ENCODE measurements at places on chromosomes 11 and 22.

GRCh38 chr22:37300551-37301017 is 18.3 kb downstream of the CYTH4 start:
- DNase-seq = no peak

GRCh38 chr11:12069066-12069676 is 41.2 kb upstream of the MICAL2 start:
- DNase-seq = no peak

DNA sequence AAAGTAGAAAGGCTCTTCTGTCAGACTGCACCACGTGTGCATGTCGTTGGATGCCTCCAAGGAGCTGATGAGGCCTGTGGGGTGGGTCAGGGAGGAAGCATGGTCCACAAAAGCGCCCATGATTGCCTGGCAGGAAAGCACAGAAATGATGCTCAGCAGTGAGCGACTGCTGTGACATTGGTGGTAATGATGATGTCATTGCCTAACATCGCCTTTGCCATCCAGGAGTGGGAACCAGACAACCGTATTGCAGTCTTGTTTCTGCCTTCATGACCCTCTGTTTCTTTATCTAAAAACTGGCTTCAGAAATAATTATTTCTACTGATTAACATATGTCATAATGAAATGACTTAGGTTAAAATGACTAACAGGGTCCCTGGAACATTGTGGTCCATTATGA is 477.8 kb upstream of the B3GAT1 start:
- DNase-seq = no peak

DNA sequence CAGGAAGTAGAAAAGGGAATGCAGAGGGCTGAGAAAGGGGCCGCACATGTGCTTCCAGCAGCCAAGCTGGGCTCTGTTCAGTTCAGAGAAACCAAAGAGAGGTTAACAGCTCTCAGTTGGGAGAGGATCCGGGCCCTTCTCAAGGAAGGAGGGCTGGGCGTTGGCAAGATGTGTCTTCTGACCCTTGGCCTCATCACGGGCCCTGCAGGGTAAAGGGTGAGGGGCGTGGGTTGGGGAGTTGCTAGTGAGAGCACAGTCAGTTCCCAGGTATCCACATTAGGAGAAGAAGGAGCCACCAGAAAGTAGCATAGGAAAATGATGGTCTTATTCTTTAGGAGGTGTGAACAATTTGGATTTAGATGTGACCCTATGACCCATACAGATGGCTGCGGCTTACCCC is 73.0 kb downstream of the OSBP2 start:
- DNase-seq = no peak

- peak; percentile 90 for DNase-seq
These were observed 444 bp downstream of the CAVIN3 start for GRCh38 chr11:6319704-6320410.

GRCh38 chr11:44950625-44951476 is at the start of gene TP53I11:
TP53I11 (minus strand) TSS chr11:44950883; CDS start chr11:44938335, 12,548 bp downstream.
- DNase-seq = peak; percentile 56

DNA sequence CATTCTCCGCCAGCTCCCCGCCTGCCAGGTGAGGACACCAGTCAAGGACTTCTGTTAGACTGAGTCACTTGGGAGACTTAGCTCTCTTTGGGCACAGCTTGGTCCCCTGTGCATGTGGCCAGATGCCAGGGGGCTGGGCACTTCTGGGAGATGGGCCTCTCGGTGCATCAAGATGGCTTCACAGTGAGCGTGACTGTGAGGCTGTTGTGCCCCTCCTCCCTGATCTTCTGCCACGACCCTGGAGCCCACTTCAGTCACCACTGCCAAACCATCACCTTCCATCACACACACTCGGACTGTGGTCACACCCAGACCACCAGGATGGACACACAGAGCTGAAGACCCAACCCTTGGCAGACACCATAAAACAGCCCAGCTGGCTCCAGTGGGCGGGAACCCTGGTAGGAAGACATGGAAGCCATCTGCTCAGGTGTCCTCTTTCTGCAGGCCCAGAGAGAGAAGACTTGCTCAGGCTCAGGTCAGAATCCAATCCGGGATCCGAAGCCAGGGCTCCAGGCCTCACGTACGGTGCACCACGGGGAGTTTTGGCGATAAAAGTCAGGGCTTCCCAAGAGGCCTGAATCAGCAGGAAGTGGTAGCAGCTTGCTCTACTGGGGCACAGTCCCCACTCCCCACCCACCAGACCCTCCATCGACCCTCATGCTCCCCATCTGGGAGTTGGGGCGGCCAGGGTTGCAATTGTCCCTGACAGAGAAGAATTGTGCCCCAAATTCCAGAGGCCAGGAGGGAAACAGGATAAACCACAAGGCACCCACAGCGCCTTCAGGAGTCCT is 29.8 kb upstream of the CD5 start:
- DNase-seq = no peak

DNA sequence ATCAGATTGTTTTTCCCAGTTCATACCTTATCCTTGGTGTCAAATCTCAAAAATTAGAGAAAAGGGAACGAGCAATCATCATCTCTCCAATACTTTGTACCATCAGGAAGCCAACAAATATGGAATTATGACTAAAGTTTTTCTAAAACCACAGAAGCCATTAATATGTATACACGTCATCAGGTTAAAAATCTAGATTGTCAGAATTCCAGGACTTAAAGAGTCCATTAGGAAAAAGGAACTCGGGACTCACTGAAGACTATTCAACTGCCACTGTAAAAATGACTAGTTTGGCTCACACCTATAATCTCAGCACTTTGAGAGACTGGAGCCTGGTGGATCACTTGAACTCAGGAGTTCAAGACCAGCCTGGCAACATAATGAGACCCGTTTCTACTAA is 344.4 kb upstream of the LRRC4C start:
- no peak for DNase-seq

DNA sequence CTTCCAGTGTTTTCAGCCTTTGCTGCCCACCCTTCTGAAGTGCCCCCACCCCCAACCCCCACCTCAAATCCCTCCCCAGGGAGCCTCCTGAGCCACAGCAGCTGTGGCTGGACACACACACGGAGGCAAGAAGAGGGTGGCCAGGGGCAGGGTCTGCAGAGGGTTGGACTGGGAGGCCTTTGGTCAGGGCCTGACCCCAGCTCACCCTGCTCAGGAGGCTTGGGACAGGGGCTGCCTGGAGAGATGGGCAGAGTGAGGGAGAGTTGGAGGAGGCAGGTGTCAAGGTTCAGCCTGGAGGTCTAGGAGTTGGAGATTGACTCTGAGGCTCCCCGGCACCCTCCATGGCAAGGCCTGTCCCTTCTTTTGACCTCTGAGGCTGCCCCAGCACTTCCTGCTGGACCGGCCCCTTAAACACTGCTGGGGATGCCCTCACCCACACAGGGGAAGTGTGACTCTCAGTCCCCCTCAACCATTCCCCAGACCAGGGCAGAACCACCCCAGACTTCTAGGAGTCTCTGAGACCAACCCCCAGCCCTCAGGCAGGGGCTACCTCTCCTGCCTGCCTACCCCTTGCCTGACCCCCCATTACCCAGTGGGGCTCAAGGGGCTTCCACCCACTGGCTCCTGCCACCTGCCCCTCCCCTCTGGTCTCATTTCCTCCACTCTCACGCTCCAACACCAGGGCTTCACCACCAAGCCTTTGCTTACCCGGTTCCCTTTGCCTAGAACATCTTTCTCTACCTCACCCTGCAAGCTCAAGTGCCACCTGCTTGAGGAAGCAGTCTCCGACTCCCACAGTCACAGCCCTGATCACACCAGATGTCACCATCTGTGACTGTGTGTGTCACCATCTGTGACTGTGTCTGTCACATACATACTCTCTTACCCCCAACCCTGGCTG is 8.6 kb downstream of the ARAP1 start:
- no peak for DNase-seq

DNA sequence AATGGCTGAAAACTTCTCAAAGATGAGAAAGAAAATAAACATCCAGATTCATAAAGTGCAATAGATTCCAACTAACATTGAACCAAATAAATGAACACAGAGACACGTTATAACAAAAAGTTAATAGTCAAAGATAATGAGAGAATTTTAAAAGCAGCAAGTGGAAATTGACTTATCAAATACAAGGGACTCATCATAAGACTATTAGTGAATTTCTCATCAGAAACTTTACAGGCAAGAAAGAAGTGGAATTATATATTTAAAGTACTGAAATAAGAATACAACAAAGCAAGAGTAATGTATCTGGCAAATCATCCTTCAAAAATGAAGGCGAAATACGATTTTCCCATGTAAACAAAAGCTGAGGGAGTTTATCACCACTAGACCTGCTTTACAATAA is 852.7 kb downstream of the LRRC4C start:
- DNase-seq = no peak

DNA sequence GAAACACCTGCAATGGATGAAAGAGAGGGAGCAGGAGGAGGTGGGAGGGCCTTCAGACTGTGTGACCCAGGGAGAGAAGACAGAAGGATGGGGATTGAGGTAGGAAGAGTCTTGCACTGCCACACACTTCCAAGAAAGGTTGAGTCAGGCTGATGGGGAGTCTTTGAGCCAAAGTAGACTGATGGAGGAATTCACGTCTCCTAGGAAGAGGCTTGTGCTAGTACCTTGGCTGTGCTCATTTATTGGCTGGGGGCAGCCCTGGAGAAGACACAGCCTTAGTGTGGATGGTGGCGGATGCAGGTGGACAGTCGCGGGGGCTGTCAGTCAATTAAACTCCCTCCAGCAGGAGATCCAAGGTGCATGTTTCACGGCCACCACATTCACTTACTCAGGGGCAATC is 16.2 kb upstream of the ACCSL start:
- DNase-seq = no peak

DNA sequence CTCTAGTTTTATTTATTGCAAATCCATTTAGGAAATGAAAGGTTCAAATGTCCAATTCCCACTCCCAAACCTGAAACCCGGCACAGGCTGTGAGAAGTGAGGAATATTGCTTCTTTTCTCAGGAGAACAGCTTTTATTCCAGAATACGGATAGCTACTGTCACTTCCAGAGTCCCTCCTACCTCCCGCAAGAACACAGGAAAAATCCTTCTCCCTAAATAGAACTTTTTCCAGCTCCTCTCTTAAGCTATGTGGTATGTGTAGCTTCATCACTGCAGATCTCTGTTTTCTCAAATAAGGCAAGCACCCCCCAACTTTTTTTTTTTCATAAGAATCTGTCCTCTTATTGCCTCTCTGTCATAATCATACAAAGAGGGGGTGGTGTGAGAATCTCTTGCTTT is 126.8 kb downstream of the LARGE1 start:
- DNase-seq = no peak

- no peak for DNase-seq
These were observed 39.1 kb downstream of the SLC35F2 start for GRCh38 chr11:107819361-107820014.

GRCh38 chr11:134821422-134821821 is 409.4 kb upstream of the B3GAT1 start:
- no peak for DNase-seq

DNA sequence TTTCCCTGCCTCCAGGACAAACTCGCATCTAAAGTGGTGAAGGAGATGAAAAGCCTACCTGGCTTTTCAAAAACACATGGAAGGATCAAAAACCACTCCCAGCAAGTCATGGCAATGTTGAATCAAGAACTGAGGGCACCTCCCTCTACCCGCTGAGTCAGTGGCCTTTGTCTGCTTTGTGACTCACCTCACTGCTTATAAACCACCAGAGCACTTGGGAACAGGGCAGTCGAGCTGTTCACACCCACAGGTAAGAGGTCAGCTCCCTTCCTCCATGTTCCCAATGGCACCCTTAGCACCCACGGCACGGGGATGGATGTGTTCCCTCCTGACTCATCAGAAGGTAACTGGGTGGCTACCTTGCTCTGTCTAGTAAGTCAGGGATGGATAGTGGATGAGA is 21.7 kb downstream of the TENM4 start:
- DNase-seq = no peak

DNA sequence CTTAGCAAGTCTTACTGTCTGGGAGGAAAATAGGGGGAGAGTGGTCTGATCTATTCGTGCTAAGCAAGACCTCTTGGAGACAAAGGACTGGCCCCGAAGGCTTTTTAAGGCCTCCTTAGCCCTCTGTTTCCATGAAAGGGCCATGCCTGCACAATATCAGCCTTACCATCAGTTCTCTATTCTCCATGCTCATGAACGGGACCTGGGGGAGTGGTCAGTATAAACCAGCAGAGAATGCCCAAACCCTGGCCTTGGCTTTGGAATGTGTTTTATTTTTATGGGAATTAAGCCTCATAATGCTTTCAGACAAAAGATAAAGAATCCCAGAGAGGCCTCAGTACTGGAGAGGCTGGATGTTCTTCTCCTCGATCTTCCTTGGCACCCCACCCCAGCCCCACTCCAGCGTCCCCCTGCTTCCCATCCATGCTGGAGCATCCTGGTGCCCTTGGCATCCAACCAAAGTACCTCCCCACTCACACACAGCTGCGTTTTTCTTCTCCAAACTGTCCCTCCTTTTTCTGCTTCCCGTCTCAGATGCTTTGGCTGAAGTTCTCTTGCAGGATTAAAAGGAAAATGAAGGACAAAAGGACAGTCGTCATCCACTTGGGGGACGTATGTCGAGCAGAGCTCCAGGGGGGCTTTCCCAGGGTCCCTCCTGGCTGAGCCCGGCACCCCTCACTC is 18.6 kb downstream of the FXYD6 start:
- no peak for DNase-seq

DNA sequence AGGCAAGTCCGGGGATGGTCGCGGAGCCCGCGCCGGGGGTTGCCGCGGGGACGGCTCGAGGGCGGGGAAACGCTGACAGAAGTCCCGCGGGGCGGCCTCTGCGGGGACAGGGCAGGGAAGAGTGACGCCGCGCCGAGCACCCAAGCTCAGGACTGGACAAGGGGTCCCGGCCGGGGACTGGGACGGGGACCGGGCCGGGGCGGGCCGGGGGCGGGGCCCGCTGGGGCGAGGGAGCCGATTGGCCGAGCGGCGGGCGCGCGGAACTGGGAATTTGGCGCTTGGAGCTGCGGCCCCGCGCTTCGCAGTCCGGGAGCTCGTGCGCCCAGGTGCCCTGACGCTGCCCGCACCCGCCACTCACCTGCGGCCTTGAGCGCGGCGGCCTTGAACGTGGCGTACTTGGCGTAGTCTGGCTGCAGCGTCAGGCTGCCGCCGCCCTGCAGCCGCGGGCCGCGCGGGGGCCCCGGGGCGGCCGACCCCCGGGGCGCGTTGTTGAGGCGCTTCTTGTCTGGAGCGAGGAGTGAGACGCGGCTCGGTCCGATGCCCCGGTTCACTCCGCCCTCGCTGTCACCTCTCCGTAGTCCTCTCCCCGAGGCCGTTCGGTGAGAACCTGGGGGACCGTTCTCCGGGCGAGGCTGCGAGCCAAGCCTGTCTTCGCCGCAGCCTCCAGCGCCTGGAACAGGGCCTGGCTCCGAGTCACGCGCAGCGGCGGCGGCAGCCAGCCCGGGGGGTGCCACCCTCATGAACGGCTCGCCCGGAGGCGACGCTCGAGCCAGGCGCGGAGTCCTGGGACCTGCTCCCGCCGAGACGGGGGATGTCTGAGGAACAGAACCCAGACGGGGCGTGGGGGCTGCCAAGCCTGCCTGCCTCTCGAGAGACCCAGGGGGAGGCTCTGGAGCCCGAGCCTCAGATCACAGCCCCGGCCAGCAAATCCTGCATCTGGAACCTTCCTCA is 4.5 kb downstream of the SHISA8 start:
- DNase-seq = no peak

DNA sequence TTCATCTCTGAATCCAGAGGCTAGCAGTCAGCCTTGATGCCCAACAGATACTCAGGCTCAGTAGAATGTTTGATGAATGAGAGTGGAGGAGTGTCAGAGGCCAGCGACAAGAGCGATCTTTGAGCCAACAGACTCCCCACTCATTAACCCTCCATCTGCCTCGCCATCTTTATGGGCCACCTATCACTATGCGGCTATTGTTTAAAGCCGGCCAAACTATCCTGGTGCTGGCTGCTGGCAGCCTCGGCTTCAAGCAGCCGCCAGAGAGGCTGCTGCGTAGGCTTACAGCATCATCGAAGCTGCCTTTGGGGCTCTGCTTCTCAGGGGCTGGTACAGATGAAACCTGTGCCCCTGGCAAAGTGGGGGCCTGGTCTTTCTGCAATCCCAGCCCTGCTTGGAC is 525.6 kb downstream of the INSC start:
- no peak for DNase-seq

All from AG09319 (cell line).